ENCODE measurements at places on chromosomes 13 and 19.

GRCh38 chr13:78147905-78148304 lies 229.3 kb upstream of the EDNRB start:
- DNase-seq = peak; percentile 27

DNA sequence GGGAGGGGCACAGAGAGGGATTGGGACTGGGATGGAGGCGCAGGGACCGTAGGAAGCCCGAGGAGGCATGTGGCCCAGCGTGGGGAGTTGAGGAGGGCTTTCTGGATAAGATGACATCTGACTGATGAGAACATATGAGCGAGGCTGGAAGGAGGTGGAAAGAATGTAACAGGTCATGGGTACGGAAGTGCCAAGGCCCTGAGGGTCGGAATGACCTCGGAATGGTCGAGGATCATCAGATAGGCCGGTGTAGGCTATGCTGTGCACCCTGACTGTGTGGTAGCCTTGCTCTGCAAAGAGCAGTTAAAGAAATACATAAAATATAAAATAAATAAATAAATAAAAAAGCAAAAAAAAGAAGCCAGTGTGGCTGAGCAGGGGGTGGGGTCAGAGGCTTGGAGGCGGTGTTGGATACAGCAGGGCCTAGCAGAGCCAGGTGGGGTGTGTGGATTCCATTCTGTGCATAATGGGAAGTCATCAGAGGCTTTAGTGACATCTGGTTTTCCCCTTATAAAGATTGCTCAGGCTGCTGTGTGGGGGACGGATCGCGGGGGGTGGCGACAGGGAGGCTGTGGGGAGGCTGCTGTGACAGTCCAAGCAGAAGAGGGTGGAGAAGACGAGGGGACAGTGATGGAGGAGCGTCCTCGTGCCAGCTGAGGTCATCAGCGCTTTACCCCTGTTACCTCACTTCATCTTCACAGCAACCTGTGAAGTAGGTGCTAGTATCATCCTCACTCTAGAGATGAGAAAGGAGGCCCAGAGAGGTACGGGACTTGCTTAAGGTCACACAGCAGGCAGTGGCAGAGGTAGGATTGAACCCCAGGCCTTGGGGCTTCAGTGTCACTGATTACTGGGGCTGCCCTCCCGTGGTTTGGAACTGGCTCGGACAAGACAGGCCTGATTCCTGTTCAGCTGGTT lies 5.0 kb downstream of the PAK4 start:
- no peak for DNase-seq

- DNase-seq = peak; percentile 21
Observed at GRCh38 chr13:95160112-95160906, 140.9 kb downstream of the ABCC4 start.

- no peak for DNase-seq
Observed at GRCh38 chr13:33509642-33510229, 224.2 kb upstream of the STARD13 start.

- no peak for DNase-seq
Observed at GRCh38 chr19:37313335-37313627, 57.6 kb upstream of the ZNF527 start.

DNA sequence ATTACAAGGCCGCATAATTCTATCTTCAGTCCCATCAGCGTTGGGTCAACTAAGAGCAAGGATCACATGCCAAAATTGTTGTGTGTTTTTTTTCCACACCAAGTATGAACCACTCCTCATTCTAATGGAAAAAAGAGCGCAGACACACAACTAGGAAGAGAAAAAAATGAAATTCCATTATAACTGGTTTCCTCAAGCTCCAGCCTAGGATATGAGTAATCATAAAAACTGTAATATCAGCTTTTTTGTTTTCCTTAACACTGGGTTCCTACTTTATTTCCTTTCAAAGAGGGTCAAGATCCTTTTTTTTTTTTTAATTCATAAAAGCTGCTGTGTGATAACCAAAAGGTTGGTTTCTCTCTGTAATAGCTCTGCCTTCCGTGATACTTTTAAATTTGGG lies 19.4 kb downstream of the TSHZ3 start:
- DNase-seq = no peak

DNA sequence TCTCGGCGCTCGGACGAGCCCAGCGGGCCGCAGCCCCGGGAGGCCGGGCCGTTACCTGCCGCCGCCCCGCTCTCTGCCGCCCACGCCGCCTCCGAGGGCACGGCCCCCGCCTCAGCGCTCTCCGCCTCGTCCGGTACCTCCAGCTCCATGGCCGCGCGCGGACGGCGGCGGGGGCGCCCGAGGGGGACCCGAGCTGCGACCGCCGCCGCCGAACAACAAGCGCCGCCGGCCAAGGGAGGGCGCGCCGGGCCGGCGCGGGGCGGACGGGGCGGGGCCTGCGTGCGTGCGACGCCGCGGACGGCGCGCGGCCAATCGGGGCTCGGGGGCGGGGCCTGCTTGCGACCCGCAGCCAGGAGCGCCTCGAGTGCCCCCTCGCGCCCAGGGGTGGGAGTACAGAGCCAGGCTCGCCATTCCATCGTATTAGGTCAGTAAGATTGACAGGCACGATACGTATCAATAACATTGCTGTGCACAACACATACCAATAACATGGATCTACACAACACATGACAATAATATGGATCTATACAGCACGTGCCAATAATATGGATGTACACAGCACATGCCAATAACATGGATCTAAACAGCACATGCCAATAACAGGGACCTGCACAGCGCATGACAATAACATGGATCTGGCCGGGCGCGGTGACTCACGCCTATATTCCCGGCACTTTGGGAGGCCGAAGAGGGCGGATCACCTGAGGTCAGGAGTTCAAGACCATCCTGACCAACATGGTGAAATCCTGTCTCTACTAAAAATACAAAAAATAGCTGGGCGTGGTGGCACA lies at the start of gene PIP5K1C:
Gene PIP5K1C, minus strand, starts transcription at position 227 of the 791 bp plus-strand sequence. Its CDS starts 78 bp downstream, at position 149.
- DNase-seq = peak; percentile 36

DNA sequence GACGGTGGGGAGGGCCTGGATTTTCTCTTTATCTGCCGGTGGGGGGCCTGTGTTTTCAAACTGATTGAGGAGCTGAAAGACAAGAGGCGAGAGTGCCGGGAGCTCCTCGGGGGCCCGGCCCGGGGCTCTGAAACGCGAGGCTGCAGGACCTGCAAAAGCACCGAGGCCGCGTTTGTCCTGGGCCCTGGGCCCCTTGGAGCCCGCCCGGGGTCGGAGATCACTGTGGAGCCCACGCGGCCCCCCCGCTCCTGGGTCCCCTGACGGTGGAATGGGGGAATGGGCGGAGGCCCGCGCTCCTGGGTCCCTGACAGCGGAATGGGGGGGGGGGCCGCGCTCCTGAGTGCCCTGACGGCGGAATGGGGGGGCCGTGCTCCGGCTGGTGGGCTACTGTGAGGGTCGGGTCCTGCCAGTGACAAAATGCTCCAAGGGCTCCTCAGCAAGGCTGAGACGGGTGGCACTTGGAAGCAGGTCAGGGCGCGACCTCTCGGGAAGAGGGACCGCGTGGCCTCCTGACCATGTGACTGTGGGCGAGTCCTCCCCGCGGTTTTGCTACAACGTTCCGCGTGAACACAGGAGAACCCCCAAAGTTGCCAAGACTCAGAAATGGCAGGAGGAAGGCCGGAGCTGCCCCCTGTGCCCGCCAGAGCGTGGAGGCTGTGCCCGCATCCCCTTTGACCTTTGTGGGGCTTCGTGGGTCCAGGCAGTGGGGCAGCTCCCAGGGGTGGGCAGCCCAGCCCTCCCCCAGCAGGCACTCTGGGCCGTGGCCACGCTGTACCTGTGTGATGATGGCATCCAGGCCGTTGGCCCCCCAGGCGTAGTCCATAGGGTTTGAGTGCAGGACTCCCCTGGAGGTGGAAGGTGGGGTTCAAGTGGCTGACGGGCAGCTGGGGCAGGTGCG lies 9.5 kb downstream of the FGF22 start:
- DNase-seq = no peak

DNA sequence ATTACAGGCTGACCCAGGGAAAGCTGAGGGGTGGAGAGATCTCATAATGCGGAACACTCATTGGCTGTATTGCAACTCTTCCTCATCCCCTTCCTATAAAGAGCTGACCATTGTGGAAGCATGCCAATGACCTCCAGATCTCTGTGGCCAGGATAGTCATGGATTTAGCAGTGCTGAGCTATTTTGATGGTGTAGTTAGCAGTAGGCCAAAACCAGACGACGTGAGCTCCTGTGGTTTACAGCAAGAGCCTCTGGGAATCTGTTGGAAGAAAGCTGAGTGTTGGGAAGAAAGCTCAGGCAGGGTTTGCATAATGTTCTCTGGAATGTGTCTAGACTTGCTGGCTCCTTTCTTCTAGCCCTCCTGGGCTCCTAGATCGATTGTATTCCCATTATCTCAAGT lies 187.5 kb upstream of the GPC6 start:
- no peak for DNase-seq

- peak; percentile 39 for DNase-seq
Observed at GRCh38 chr13:73952648-73953047, 181.6 kb downstream of the KLF12 start.

- no peak for DNase-seq
Observed at GRCh38 chr19:28523619-28524018, 689.3 kb downstream of the UQCRFS1 start.

GRCh38 chr19:1266129-1266915 lies 2.8 kb upstream of the CIRBP start:
- DNase-seq = no peak

DNA sequence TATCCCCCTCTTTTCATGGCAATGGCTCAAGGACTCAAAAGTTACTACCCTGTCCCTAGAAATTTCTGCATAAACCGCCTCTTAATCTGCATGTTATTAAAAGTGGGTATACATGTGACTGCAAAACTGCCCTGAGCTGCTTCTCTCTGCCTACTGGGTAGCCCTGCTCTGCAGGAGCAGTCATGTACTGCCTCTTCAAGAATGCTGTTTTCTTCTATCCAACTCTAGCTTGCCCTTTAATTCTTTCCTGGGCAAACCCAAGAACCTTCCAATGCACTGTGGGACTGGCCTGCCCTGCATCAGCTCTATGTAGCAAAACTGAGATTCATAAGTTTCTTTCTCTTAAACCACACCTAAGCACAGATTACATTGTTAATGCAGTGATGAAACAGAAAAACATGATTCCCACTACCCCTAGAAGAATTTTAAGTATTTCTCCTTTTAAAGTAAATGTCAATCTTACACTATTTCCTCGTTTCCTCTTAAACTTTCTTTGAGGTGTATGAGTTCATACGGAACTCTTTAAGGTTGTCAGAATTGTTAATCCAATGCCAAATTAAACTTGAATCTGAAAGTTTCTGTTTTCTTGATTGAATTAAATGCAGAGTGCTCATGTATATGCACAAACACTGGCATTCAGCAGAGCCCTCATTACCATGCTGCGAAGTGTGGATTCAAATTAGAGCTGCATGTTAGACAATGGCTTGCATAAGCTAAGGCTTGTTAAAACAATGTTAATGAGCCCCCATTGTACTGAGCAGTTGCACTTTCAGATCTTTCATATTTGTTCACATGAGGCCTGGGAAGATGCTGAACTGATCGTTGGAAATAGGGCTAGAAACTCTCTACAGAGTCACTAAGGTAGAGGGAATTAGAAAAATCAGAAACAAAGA lies 669.9 kb upstream of the PCDH20 start:
- DNase-seq = no peak

DNA sequence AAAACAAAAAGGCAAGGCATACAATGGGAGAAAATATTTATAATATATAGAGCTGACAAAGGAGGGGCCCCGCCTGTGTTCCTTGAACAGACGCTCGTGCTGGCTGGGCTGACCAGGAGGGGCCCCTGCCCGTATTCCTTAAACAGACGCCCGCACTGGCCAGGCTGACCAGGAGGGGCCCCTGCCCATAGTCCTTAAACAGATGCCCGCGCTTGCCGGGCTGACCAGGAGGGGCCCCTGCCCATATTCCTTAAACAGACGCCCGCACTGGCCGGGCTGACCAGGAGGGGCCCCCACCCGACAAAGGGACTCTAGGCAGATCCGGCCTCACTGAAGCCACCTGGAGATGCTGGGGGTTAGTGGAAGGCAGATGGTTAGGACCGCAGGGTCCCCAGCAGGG lies 9.3 kb downstream of the ADPRHL1 start:
- no peak for DNase-seq

DNA sequence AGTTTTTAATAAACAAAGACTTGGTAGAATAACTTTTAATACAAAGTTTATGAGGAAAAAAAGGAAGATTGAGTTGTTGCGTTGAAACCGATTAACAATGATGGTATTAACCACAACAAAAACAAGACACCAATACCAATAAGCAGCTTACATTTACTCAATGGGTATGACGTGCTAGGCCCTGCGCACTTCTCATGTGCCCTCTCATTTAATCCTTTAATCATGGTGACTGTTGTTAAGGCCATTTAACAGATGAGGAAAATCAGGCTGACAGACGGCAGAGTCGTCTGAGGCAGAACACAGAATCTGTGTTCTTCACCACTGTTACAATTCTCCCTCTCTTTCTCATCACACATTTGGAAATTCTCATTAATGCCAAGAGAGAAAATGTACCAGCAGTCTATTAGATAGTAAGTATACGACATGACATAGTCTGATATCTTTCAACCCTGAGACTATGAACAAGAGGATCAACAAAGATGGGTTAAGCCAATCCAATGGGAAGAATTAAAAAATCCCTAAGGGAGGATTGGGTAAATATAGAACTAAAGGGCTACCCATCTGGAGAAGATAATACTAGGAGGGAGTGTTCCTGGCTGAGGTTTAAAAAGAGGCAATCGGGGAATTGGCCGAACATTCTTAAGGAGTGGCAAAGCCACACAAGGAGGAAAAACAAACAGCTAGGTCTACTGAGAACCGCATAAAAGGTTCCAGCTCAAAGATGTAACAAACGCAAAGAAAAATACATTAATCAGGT lies 54.0 kb downstream of the DOCK9 start:
- DNase-seq = no peak
